ENCODE measurements at places on chromosomes 2 and 18.

- DNase-seq = no peak
These were observed 5.9 kb upstream of the TCF4 start for GRCh38 chr18:55593888-55594287.

GRCh38 chr2:19644763-19645162 is 257.0 kb downstream of the TTC32 start:
- DNase-seq = no peak

DNA sequence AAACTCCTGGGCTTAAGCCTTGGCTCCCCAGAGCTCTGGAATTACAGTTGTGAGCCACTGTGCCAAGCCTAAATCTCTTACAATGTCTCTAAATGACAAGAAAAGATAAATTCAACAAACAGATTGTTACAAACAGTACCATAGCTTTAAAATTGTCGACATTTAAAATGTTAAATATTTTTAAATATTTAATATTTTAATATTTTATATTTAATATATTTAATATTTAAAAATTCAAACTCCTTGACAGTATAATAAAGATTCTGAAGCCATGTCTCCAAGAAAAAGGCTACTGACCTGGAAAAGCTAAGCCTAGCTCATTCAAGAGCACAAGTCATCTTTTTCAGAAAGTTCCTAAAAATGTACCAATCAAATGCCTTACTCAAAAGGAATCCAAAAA is 75.3 kb downstream of the INPP5D start:
- DNase-seq = no peak

- DNase-seq = no peak
These were observed 274.6 kb downstream of the ETAA1 start for GRCh38 chr2:67671464-67672450.

- no peak for DNase-seq
These were observed 14.3 kb upstream of the CCDC85A start for GRCh38 chr2:56169521-56169920.

GRCh38 chr2:145927131-145927950 is 1407.4 kb upstream of the ZEB2 start:
- no peak for DNase-seq

- DNase-seq = no peak
These were observed 3.3 kb downstream of the VPS54 start for GRCh38 chr2:64015898-64016297.
